CD8-positive, alpha-beta T cell (primary cell): ENCODE measurements at places on chromosomes 5 and 9.
A peak's percentile ranks its signal among the peaks of the same experiment; 100 is the strongest.

DNA sequence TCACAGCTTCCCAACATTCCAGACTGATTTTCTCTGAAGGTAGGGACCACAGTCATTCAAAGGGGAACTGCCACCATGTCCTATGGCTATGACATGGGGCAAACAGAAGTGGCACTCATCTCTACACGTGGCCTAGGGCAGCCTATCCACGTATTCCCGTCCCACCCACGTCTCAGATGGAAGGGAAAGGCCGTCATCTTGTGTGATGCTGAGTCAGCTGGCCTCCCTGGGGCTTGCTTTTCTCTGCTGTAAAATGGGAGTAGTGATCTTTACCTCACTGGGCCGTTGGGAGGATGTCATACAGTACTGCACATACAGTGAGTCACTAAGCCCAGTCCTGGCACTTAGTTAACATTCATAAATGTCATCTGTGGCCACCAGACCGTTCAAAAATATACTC is 72.3 kb downstream of the RAPGEF1 start:
- peak; percentile 45 for DNase-seq

DNA sequence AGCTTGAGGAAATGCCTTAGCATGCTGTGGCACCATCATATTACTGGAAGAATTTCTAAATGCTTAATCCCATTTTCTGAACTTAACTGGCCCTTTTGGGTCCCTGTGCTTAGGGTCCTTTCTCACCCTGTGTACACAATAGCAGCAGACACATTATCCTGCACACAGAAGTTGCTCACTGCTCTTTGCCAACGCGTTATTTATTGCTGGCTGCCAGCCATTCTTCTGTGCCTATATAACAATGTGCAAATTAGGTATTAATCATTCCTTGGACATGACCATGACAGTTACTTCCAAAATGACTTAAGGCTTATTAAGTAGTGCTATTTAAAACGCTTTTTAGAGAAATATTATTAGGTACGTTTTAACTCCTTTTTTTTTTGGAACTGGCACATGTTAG is 134.7 kb downstream of the FBN2 start:
- no peak for DNase-seq

GRCh38 chr5:40441733-40442132 is 238.0 kb upstream of the PTGER4 start:
- DNase-seq, result no peak

- no peak for DNase-seq
Measured at GRCh38 chr5:54671111-54671531, 153.6 kb downstream of the SNX18 start.

GRCh38 chr9:111668026-111668573 is 6.7 kb downstream of the GNG10 start:
- DNase-seq, result no peak

DNA sequence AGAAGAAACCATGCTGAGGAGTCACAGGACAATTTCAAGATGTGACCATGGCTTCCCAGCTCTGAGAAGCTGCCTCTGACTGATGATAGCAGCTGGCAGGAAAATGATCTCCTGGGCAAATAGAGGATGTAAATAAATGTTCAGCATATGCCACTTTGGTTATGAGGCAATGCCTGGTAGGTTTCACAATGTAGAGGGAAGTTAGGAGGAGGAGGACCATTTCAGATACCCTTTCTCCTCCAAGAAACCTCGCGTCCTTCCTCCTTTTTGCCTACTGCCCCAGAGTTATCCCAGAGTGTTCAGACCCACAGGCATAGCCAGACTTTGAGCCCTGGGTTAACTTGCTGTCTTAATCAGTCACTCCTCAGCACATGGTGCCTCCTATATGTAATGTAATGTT is 541.6 kb upstream of the DAP start:
- no peak for DNase-seq

GRCh38 chr5:111004291-111004690 is 67.2 kb upstream of the TSLP start:
- no peak for DNase-seq

DNA sequence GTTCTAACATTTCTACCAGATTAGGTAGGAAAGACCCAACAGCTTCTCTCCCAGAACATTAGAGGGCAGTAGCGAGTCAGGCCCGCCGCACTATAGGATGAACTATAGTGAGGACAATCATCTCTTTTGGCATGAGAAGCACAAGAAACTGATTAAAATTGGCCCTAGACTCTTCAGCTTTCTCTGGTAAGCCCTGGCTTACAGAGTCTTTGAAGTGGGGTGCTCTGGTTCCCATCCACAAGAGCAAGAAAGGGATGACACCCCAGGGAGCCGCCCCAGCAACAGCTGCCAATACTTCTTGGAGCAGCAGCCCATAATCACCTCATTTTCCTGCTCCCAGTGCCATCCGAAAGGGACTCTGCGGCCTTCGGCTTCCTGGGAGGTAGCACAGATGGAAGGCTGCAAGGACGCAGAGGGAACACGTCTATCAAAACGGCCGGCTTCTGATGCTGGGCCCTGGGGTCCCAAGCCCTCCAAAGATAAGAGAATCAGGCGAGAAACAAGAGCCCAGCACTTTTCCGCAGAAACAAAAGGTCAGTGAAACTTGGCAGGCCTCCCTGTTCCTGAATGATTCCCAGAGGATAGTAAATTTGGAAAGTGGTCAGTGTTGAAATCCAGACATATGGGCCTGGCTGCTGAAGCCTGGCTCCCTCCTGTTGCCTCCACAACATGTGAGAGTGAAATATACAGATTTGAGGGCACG is 69.3 kb downstream of the HSD17B3 start:
- DNase-seq, result peak; percentile 26

GRCh38 chr5:56670916-56671315 is 144.4 kb upstream of the MAP3K1 start:
- DNase-seq, result no peak

DNA sequence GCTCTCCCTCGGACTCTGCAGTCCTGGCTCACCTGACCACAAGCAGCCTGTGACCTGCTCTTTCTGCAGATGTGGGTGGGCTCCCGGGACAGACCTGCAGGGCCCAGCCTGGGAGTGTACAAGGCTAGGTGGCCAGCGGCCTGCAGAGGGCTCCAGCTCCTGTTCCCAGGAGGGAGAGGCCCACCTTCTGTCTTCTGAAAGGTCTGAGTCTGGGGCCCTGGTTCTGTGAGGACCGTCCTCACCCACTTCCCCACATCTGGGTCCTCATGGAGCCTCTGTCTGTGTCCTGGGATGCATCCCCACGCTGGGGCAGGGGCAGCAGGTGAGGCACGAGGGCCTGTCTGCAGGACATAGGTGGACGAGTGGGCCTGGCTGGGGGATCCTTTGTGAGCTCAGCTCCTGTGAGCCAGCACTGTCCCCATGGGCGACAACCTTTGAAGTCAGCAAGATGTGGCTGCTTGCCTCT is 43.7 kb downstream of the PHF2 start:
- DNase-seq, result no peak
